ENCODE measurements at places on chromosomes 11 and 22.

DNA sequence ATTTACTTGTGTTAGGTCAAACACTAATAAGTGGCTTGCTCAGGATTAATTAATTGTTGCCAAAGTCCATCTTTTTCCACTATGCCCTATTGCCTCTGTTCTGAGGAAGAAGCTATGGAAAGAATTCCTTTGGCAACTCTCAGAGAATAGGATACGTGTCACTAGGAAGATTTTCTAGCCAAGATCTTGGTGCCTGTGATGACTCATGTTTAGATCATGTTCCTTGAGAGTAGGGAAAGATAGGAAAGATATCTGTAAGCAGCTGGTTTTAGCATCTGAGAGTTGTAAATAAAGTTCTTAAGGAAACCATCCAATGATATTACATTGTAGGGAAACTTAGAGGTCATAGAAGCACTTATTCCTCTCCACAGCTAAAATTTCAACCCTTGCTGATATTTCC is 15.7 kb downstream of the SLN start:
- DNase-seq, result no peak

DNA sequence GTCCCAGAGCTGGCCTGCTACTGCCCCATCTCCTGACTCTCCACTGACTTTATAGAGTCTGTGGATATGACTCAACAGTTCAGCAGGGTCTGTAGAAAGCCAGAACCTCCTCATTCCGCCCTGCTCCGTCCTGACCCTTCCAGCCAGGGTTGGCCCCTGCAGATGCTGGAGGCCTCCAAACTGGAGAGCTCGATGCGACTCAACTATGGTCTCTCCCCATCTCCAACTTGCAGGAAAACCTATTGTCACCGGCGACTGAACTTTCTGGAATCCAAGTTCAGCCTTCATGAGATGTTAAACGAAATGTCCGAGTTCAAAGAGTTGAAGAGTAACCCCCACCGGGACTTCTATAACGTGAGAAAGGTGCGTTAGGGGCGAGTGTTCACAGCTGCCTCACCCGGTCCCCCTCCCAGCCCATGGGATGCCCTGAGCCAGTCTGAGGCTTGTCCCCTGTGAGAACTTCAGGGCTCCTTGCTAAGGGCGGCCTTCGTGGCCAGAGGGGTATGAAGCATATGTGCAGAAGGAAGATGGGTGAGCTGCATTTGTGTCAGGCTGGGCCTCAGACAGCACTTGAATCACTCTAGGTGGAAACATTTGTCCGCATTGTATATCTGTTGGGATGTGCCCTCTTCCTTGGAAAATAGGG is 32.1 kb downstream of the AMPD3 start:
- no peak for DNase-seq

DNA sequence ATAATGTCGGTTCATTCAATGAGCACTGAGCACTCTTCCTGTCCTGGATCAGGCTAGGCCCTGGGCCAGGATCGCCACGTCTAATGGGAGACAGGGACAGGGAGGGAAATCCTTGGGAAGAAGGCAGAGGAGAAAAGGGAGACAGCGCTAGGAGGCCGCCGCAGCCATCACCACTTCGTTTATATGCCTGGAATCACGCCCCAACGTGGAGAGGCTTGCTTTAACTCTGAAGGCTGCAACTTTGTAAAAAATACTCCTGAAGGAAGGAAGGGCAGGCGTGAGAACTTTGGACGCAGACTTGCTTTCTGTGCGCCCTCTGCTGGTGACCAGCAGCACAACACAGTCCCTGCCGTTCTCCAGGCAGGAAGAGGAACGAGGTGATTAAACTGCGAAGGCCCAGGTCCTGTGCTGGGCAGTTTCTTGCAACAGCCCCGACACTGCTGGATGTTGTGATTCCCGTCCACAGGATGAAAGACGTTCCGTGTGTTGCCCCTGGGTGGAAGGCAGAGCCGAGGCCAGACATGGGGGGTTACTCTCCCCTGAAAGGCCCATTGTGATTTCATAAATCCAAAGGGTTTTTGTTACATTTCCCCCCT is 22.1 kb downstream of the RIBC2 start:
- DNase-seq, result peak; percentile 83

- no peak for DNase-seq
These were observed 281.0 kb upstream of the CTSC start for GRCh38 chr11:88618327-88619070.

DNA sequence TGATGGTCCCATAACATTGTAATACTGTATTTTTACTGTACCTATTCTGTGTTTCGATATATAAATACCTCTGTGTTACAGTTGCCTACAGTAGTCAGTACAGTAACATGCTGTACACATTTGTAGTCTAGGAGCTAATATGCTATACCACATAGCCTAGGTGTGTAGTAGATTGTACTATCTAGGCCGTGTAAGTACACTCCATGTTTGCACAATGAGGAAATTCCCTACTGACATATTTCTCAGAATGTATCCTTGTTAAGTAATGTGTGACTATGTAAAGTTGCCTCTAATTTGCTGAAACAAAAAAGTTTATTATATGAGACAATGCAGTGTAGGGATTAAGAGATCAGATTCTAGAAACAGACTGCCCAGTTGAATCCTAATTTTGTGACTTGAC is 21.3 kb downstream of the CAPRIN1 start:
- DNase-seq, result no peak

- no peak for DNase-seq
These were observed 59.3 kb upstream of the BLID start for GRCh38 chr11:122175306-122175705.

GRCh38 chr22:37207981-37208380 is 4.3 kb downstream of the SSTR3 start:
- peak; percentile 36 for DNase-seq

DNA sequence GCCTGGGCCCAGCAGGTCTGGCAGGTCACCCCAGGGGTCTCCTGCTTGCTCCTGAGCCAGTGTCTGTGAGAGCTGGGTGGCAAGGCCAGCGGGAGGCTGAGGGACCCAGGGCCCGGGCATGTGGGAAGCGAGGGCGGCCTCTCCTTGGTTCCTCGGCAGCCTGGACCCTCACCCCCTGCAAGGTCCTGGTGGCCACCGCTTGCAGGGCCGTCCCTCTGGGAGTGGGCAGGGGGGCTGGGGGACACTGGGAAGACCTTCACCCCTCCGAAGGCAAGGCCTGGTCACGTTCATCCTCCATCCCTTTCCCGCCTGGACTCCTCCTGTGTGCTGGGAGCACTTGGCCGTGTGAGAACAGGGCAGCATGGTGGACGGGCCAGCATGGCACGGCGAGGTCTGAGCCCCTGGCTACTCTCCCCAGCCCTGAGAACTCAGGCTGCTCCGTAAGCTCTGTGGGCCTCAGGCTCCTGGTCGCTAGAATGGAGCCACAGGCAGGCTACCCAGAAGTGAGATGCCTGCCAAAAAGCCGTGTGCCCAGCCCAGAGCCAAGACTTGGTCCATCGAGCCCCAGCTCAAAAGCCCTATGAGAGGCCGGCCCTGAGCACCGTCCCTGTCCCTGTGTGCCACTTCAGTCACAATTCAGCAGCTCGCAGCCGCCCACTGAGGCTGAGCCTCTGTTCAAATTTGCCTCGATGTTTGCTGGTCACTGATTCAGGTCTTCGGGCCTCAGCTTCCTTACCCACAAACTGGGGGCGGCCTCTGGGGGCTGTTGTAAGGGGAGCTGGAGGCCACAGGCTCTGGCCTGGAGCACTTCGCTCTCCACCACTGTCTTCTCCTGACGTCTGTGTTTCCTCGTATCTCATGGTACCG is 45.0 kb downstream of the IGLL1 start:
- DNase-seq, result no peak
